SK-N-DZ (cell line): ENCODE measurements at places on chromosomes 13 and 19.

- no peak for DNase-seq
Observed at GRCh38 chr13:30154931-30155330, 152.4 kb downstream of the KATNAL1 start.

GRCh38 chr13:51894239-51894638 is 32.5 kb downstream of the CCDC70 start:
- no peak for DNase-seq

DNA sequence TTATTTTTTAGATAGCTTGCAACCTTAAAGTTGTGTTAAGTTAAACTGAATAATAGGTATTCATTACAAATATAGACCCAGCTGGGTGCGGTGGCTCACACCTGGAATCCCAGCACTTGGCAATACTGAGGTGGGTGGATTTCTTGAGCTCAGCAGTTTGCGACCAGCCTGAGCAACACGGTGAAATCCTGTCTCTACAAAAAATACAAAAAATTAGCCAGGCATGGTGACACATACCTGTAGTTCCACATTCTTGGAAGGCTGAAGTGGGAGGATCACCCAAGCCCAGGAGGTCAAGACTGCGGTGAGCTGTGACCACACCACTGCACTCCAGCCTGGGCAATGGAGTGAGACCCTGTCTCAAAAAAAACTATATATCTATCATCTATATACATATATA is 386.5 kb downstream of the PCDH17 start:
- DNase-seq = no peak

GRCh38 chr13:97272526-97272925 is 50.4 kb downstream of the MBNL2 start:
- DNase-seq = no peak

DNA sequence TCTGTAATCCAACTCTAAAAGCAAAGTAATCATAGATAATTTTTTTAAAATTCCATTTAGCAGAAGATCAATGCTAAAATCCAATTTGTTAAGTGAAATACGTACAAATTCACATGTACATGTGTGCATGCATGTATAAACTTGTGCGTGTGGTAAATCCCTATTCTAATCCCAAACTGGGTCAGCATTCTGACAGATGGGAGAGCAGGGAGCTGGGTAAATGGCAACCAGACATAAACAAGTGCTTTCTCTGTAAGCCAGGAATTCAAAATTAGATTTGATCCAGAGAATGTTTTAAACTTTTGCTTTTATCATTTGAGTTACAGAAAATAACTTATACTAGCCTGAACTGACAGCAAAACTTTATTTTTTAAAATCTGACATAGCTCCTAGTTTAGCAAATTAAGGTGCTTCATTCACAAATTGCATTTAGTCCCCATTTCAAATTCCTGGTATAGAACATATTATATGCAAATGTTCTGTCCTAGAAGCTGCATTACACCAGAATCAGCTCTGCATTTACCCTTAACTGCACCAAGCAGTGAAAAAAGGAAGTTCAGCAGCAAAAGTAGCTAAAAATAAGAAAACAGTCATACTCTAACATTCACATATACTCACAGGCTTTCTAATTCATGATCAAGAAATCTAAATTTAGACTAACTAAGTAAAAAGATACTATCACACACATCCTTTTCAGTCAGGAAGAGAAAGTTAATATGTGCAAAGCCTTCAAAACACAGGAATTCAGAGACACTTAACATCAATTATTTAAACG is 32.6 kb downstream of the UBL3 start:
- DNase-seq = no peak

DNA sequence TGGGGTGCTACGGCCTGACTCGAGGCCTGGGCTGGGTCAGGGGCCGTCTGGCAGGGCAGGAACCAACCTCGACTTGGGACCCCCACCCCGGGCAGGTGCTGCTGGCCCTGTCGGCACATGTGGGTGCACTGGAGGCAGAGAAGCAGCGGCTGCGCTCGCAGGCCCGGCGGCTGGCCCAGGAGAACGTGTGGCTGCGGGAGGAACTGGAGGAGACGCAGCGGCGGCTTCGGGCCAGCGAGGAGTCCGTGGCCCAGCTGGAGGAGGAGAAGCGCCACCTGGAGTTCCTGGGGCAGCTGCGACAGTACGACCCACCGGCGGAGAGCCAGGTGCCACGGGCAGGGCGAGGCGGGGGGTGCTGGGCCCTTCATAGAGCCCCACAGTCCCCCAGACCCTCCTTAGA is 5.9 kb downstream of the KLC3 start:
- DNase-seq = no peak
